SW480 (cell line): ENCODE measurements at places on chromosomes 7 and 10.

- DNase-seq = no peak
These were observed 559 bp downstream of the VWC2 start for GRCh38 chr7:49773936-49774458.

DNA sequence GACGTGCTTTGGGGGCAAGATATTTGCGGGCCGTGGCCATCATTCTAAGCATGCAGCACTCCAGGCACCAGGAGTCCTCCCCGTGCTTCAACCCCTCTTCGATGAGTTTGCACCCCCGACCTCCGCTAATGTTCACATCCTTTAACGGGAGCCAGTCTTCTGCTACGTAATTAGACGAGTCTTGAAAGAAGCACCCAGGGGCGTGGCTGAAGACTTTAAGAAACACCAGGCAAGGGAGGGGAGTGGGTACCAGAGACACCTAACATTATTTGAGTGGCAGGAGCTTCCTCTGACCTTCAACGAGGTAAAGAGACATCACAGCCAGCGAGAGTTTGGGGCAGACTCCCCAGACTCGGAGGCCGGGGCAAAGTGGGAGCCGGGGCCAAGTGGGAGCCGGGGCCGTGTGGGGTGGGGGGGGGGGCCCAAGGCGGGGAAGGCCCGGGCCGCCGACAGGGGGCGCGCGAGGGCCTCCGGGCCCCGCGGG, 31.1 kb upstream of the TOMM7 start:
- DNase-seq = no peak

DNA sequence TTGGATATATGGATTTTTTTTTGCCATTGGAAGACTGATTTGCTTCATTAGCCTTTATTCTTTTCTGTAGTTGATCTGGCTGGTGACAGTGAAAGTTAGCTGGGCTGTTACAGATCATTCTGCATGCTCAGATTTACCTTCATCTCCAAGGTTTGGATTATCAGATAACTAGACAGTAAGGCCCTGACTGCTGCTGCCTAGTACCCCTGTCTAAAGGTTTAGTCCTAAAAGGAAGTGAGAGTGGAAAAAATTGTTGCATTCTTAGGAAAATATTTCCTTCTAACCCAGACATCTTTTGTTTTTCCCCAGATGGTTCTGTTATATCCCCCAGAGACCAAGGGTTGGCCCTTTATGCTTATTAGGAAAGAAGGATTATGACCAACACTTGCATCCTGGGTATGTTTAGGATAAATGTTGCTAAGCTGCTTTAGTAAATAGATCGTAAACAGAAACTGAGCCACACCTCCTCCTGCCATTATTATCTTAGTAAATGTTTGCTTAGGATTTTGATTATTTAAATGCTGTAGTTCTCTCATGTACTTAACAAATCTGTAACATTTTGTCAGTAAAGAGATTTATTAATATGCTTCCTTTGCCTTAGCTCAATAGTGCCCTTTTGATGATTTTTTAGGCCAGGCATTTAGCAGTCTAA, 44.4 kb downstream of the MCU start:
- DNase-seq = peak; percentile 20

GRCh38 chr10:19762026-19762425, 54.2 kb upstream of the PLXDC2 start:
- no peak for DNase-seq

GRCh38 chr7:101736084-101736483, 81.3 kb upstream of the CUX1 start:
- DNase-seq = no peak

- no peak for DNase-seq
These were observed 48.9 kb downstream of the VOPP1 start for GRCh38 chr7:55523366-55523765.

- DNase-seq = no peak
These were observed 956.2 kb downstream of the SORCS3 start for GRCh38 chr10:105597312-105597711.
